ENCODE measurements at places on chromosomes 2 and 18.
A peak's percentile ranks its signal among the peaks of the same experiment; 100 is the strongest.

GRCh38 chr2:200435379-200435778, 74.5 kb downstream of the KCTD18 start:
- no peak for DNase-seq

- no peak for DNase-seq
Measured at GRCh38 chr18:52541056-52541455, 201.1 kb downstream of the DCC start.

GRCh38 chr18:2874765-2875164, 28.0 kb downstream of the EMILIN2 start:
- no peak for DNase-seq

DNA sequence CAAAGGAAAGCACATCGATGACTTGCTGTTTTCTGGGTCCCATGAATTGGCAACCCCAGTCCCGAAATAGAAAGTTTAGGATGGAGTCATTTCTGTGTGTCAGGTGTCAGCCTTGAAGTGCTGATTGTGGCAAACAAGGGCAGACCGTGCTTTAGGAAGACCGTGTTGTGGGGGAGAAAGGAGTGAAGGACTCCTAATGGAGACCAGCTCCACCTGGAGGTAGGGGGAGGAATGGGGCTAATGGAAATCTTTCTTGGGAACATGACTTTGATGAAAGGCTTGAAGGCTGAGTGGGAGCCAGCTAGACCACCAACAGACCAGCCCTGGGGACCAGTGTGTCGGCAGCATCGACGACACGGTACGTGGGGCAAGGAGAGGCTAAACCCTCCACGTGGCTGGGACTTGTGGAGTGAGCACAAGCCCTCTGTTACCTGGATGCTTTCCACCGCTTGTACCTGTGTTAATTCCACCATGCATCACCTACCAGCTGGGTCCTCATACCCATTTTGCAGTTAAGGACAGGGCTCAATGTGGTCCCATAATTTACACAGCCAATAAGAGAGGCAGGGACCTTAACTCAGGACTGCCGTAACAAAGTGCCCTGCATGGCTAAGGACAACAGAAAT, 104.2 kb downstream of the SH3BP4 start:
- peak; percentile 35 for DNase-seq

DNA sequence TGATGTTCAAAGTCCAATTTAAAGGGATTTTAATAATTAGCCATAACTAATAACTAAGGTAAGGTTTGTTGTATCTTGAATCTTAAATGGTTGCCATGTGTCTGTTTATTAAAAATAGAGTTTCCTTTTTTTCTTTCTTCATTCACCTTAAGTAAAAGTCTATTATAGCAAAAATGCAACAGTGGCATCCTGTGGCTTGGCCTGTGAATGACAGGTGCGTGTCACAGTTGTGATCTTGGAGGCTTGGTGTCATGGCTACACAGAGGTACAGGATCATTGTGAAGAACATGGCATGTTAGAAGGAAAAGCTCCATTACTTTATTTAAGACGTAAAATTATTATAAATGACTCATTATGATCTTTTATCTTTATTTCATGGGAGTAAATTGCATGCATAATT, 246.1 kb downstream of the BCL2 start:
- DNase-seq, result no peak

GRCh38 chr2:241599615-241600014, 37.3 kb downstream of the THAP4 start:
- DNase-seq, result no peak

DNA sequence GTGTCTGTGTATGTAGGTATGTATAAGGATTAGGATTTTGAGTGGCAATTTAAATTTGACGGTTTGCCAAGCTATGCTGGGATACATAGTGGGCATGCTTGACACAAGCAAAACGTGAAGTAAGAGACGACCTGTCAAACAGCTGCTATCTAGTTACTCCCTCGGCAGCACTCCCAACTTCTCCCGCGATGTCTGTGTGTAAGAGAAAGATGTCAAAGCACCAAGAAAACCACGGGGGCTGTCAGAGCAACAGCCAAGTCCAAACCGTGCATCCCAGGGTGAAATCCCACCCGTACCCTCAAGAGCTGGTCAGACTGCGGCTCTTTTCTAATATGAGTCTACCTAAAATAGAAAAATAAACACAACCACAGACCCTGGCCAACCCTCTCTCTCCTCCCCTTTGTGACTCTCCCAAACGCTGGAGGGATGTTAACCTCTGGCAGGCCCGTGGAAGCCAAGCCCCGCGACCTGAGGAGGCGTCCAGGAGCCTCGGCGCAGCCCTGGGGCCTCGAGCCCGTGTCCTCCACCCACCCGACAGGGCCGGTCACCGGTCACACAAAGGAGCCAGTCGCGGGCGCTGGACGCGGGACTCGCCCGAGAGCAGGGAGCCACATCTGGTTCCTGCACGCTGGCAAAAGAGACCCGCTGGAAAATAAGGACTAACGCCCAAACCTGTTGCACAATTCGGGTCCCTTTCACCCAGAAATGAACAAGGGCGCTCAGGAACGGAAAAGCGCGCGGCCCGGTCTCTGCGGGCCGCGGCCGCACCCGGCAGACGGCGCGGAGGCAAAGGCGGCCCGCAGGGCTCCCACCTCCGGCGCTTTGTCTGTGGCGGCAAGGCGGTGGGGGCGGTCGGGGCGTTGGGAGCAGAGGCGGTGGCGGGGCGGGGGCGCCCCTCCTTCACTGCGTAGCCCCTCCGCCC, 925 bp downstream of the SESTD1 start:
- peak; percentile 32 for DNase-seq

- DNase-seq, result no peak
Measured at GRCh38 chr2:172408143-172408766, 19.1 kb upstream of the ITGA6 start.

DNA sequence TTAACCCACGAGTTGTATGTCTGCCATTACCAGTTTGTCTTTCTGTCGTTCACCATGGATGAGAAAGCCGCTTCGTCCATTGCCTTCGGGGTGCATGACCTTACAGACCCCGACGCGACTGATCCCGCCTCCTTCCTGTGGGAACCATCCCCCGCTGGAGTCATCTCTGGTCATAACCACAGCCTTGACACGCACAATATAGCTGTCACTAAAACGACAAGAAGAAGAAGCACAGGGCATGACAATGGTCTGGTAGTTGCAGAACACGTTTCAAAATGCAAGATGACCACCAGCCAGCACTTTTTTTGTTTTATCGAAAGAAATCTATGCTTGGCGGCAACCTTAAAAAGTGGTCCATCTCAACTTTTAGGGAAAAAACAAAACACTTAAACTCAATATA, 87.7 kb downstream of the SPRED2 start:
- DNase-seq, result no peak

- DNase-seq, result no peak
Measured at GRCh38 chr18:70442933-70443332, 154.1 kb downstream of the SOCS6 start.

- DNase-seq, result no peak
Measured at GRCh38 chr2:58293056-58293455, 51.9 kb upstream of the FANCL start.

DNA sequence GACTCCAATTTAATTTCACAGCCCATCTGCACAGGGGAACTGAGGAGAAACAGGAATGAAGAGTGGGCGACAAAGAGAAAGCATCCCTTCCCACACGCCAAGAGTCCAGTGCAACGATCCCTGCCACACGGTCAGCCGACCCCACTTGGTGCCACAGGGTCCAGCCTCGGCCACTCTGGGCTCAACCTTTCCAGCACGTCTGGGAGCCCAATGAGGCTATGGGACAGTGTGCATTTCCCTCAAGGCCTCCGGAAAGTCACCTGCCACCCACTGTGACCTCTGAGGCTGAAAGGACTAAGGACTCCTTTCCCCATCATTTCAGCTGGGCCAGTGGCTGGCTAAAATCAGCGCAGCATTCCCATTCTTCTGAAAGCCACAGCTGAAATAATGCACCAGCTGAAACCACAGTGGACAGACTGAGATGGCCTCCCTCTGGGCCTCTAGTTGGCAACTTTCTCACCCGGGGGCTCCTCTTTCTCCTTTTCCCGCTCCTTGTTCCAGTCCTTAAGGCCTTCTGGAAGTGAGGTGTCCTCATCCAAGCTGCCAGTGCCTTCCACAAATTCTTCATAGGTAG, 21.2 kb downstream of the TUBB6 start:
- DNase-seq, result no peak

- DNase-seq, result no peak
Measured at GRCh38 chr2:3034856-3035255, 342.8 kb downstream of the EIPR1 start.

GRCh38 chr2:8893474-8893873, 56.1 kb upstream of the KIDINS220 start:
- no peak for DNase-seq

DNA sequence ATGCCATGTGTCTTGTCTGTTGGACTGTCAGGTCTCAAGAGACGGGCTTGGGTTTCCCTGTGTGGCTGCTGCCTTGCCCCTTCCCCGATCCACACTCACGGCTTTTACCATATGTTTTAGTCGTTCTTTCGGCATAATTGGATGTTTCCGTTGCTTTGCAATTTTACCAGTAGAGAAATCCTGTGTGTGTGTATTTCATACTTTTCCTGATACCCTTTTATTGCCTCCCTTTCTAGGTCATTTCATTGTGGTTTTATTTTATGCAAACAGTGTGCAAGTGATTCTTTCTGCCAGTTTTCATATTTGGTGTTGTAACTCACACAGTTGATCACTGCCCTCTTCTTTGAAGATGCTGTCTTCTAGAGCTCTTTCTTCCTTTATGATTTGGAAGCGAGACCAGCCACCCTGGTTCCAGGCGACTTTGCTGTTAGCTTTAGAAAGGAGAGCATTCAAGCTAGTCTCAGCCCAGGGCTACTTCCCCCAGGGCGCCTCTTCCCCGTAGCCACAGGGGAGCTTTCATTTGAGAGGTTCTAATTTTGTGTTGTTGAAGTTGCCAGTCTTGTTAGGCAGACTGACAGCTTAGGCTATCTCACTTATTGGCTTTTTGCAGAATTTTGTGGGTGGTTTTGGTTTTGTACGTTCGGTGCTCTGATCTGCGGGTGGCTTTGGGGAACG, 17.0 kb downstream of the SH3BP4 start:
- DNase-seq, result no peak

DNA sequence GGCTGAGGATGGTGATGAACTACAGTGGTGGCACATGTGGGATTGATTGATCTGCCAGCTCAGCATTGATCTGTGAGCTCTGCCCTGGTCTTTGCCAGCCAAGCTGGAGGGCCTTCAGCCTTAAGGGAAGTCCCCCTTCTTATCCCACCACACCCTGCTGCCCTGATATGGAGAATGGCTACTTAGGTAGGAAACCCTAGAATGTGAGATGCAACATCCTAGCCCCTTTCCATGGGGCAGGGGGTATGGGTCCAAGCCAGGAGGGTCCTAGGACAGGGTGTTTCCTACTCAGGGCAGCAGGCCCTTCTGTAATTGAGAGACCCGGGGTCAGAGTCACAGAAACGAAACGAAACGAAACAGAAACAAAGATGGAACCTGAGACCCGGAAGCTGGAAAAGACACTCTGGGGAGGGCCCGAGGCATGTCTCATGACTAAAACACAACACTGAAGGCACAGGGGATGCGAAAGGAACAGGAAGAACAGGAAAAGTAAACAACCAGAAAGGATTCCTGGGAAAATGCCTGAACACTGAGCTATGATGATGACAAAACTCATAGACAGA, 16.9 kb upstream of the SULT1C2 start:
- DNase-seq, result peak; percentile 87

GRCh38 chr2:190970873-190971506, 43.0 kb downstream of the STAT1 start:
- DNase-seq, result no peak

GRCh38 chr2:215874418-215874817, 138.9 kb downstream of the MREG start:
- no peak for DNase-seq

DNA sequence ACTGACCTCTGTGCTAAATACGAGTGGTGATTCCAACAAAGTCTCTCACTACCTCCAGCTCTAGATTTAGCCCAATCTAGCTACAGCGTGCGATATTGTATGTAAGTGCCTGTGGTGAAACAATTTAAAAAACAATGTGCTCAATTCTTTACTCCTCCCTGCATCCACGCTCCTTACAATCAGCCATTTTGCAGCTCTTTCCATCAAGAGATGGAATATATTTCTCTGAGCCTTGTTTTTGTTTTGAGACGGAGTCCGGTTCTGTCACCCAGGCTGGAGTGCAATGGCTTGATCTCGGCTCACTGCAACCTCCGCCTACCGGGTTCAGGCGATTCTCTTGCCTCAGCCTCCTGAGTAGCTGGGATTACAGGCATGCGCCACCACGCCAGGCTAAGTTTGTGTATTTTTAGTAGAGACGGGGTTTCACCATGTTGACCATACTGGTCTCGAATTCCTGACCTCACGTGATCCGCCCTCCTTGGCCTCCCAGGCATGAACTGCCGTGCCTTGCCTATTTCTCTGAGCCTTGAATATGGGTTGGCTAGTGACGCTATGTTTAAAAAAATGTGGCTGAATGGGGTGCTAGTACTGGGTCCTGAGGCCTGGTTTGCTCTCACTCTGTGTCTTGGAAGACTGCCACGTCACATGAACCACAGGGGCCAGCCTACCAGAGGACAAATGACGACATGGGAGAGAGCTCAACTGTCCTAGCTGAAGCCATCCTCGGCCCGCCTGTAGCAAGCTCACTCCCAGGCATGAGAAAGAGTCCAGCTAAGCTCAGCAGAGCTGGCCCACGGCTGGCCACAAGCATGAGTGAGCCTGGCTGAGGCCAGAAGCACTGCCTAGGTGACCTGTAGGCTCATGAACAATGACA, 14.8 kb downstream of the WDFY1 start:
- DNase-seq, result no peak

- DNase-seq, result no peak
Measured at GRCh38 chr2:15448250-15448839, 112.8 kb downstream of the NBAS start.

- no peak for DNase-seq
Measured at GRCh38 chr2:121309323-121309722, 24.3 kb upstream of the TFCP2L1 start.

- no peak for DNase-seq
Measured at GRCh38 chr2:10301941-10302478, 694 bp upstream of the HPCAL1 start.

DNA sequence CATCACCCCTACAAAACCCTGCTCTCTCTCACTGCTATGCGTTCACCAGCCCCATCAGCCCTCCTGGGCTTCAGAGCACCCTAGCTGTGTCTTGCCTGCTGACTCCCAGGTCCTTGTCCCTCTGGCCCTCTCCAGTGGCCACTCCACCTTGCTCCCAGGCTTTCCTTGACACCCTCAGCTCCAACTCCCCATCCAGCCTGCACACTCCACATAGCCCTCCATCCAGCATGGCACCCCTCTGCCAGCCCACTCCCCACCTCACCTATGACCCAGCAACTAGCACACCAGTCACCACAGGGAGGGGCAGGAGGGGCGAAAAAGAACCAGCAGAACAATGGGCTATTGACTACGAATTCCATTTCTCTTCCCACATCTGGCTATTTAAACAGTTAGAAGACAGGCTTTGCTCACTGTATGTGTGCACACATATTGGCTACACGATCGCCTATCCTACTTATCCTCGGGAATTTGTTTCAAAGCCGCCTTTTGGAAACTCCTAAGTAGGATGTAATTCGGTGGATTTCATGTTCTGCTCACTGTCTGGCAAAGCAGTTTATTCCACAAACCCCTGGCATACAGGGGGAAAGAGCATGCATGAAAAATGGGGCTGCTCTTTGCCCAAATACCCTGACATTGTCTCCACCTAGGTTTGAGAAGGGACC, 195.3 kb downstream of the SMAD2 start:
- no peak for DNase-seq

- DNase-seq, result peak; percentile 71
Measured at GRCh38 chr2:105734762-105735538, 9.8 kb upstream of the NCK2 start.

GRCh38 chr2:130385709-130386108, 29.9 kb downstream of the PTPN18 start:
- DNase-seq, result no peak

GRCh38 chr2:184814421-184814820, 216.1 kb downstream of the ZNF804A start:
- DNase-seq, result no peak

GRCh38 chr2:183474912-183475695, 350.9 kb downstream of the NUP35 start:
- no peak for DNase-seq
